ENCODE measurements at places on chromosomes 13 and 19. TPM values are rescaled to one million over a fixed set of nuclear protein-coding genes. Genes with fewer than 3 reads are reported as not detected.

GRCh38 chr13:88086577-88086976, 415.4 kb downstream of the SLITRK5 start:
- H3K27me3 ChIP-seq, result no peaks in the 10 kb centered on the region
- DNase-seq, result no peak
- H3K36me3 ChIP-seq, result no peaks in the 10 kb centered on the region
- no peak overlapping the region for H3K4me3 ChIP-seq
- no peaks in the 10 kb centered on the region for H3K4me1 ChIP-seq

DNA sequence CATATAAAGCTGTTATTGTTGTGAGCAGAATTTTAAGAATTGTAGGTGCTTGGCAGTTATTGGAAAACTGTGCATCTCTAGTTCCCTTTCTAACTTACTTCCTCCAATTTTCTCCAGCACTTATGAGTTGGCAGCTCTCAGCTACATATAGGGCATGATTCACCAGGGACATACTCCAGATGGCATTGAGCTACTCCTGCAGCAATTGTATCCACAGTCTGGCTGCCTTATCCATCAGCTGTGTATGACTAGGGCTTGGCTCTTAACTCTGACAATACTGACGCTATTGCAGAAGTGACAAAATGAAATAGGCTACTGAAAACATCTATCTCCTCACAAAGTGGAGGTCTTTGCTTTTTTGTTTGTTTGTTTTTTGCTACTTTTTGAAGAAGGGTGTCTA, 276.7 kb downstream of the POU4F1 start:
- no peaks in the 10 kb centered on the region for H3K27me3 ChIP-seq
- DNase-seq, result no peak
- no peak overlapping the region for H3K27ac ChIP-seq
- H3K4me1 ChIP-seq, result no peaks in the 10 kb centered on the region

GRCh38 chr19:12799742-12800465, 1.7 kb downstream of the PRDX2 start:
- H3K27me3 ChIP-seq, result no peaks in the 10 kb centered on the region
- peaks cover 30% of the 10 kb centered on the region for H3K36me3 ChIP-seq
- H3K4me1 ChIP-seq, result peaks cover 58% of the 10 kb centered on the region
- peak overlapping the region; percentile 86 for H3K27ac ChIP-seq
- H3K4me3 ChIP-seq, result peak overlapping the region; percentile 80

GRCh38 chr19:4373601-4374497, 26.5 kb downstream of the SH3GL1 start:
- peak overlapping the region; percentile 1 for H3K4me3 ChIP-seq
- peaks cover 100% of the 10 kb centered on the region for H3K4me1 ChIP-seq
- H3K27me3 ChIP-seq, result no peaks in the 10 kb centered on the region
- DNase-seq, result peak; percentile 61
- H3K36me3 ChIP-seq, result no peaks in the 10 kb centered on the region

- no peaks in the 10 kb centered on the region for H3K36me3 ChIP-seq
- no peak overlapping the region for H3K4me3 ChIP-seq
- H3K27me3 ChIP-seq, result no peaks in the 10 kb centered on the region
- H3K27ac ChIP-seq, result no peak overlapping the region
- H3K4me1 ChIP-seq, result peaks cover 5% of the 10 kb centered on the region
Measured at GRCh38 chr13:41558781-41559560, 101.6 kb downstream of the RGCC start.

GRCh38 chr13:111217641-111218040, 102.5 kb downstream of the ARHGEF7 start:
- H3K4me1 ChIP-seq, result peaks cover 8% of the 10 kb centered on the region
- H3K4me3 ChIP-seq, result no peak overlapping the region
- no peaks in the 10 kb centered on the region for H3K27me3 ChIP-seq
- H3K36me3 ChIP-seq, result peaks cover 9% of the 10 kb centered on the region

DNA sequence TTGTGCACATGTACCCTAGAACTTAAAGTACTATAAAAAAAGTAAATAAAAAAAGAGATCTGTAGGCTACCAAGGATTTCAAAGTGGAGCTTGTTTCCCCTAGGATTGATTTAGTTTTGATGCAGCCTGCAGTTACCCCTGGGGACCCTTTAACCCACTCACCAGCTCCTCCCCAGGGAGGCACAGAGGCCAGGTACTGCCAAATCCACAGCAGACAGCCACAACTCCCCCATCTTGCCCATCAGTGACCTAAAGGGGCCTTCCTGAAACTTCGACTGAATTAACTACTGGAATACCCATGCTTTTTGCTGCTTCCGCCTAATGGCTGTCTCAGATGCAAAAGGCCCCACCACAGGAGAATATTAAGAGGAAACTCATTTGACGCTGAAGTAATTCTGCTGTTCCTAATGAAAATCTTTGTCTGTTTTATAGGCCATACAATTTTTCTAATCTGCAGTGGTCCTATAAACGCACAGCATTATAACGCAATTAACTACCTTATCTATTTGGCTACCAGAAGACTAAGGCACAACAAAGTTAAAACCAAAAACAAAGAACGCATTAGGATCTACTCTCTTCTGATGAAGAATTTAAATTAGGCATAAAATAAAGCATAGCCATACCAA, 95.0 kb downstream of the FOXO1 start:
- H3K4me1 ChIP-seq, result peaks cover 60% of the 10 kb centered on the region
- H3K27ac ChIP-seq, result no peak overlapping the region
- no peaks in the 10 kb centered on the region for H3K27me3 ChIP-seq
- H3K36me3 ChIP-seq, result no peaks in the 10 kb centered on the region
- no peak for DNase-seq

DNA sequence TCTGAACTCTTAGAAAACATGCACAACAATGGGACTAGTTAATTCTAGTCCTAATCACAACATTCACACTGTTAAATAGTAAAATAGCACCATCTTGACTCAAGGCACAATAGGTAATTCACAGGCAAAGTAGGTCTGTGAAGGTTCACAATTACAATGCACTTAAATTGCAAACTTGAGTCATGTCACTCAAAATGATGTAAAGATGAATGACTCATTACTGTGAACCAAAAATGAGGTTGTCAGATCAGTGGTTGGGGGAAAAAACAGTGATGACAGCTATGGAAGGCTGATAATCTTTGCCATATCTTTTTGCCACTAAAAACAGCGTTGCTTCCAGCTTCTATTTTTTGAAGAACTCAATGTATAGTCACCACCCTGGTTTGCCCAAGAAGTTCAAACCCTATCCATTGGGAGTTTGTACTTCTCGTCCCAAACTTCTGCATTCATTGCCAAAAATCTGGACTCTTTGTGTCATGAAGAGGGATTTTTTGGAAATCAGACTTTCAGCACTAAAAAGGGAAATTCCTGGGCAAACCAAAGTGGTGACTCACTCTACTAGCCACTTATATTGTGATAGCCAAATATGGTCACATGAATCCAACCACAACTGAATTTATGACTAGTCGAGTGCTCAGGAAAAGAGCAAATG, 200.9 kb upstream of the TMTC4 start:
- no peaks in the 10 kb centered on the region for H3K27me3 ChIP-seq
- no peak overlapping the region for H3K27ac ChIP-seq
- no peaks in the 10 kb centered on the region for H3K4me1 ChIP-seq
- DNase-seq, result no peak

DNA sequence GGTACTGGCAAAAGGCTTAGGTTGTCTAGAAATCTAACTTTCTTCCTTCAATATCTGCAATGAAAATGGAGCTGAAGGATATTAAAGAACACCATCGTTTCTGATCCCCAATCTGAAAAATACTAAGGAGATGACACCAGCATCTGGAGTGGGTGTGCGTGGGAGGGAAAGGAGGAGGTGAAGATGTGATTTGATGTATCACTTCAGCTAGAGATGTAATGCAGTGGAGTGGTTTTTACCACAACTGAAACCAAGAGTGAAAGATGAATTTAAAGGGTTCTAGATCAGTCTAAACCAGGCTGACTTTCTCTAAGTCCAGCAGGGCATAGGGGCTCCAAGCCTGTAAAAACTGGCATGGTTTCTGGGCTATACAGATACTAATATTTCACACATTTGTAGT, 148.4 kb downstream of the AKAP11 start:
- H3K36me3 ChIP-seq, result no peaks in the 10 kb centered on the region
- no peak overlapping the region for H3K4me3 ChIP-seq
- no peaks in the 10 kb centered on the region for H3K27me3 ChIP-seq
- no peaks in the 10 kb centered on the region for H3K4me1 ChIP-seq
- no peak overlapping the region for H3K27ac ChIP-seq
- DNase-seq, result no peak

DNA sequence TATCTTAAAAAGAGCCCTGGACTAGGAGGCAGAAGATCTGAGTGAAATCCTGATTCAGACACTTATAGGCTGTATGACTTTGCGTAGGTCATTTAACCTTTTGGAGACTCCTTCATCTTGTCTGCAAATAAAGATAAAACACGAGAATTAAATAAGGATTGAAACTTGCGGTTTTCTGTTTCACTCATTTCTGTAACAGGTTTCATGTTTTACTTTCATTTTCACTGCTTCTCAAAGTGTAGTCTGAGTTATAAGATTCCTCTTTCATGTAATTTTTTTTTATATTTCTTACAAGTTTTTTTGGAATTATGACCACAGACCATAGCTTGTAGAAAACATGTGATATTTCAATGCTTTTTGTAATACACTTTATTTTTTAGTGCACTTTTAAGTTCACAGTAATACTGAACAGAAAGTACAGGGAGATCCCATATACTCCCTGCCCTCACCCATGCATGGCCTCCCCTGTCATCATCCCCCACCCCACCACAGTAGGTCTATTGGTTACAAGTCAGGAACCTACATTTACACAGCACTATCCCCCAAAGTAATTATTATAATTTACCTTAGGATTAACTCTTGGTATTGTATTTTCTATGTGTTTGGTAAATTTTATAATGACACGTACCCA, 174.6 kb downstream of the ITGBL1 start:
- no peaks in the 10 kb centered on the region for H3K36me3 ChIP-seq
- no peaks in the 10 kb centered on the region for H3K27me3 ChIP-seq
- no peak overlapping the region for H3K27ac ChIP-seq
- H3K4me1 ChIP-seq, result peaks cover 26% of the 10 kb centered on the region
- peak overlapping the region; percentile 7 for H3K4me3 ChIP-seq

The ITGBL1 gene
- total RNA-seq, result not detected

The TRPM4 gene
- total RNA-seq, result 109 TPM

GRCh38 chr13:60326273-60326672, 70.7 kb upstream of the TDRD3 start:
- H3K27ac ChIP-seq, result no peak overlapping the region
- no peaks in the 10 kb centered on the region for H3K4me1 ChIP-seq
- no peaks in the 10 kb centered on the region for H3K27me3 ChIP-seq
- no peak for DNase-seq
- no peaks in the 10 kb centered on the region for H3K36me3 ChIP-seq

The ZNF556 gene
- total RNA-seq, result not detected

DNA sequence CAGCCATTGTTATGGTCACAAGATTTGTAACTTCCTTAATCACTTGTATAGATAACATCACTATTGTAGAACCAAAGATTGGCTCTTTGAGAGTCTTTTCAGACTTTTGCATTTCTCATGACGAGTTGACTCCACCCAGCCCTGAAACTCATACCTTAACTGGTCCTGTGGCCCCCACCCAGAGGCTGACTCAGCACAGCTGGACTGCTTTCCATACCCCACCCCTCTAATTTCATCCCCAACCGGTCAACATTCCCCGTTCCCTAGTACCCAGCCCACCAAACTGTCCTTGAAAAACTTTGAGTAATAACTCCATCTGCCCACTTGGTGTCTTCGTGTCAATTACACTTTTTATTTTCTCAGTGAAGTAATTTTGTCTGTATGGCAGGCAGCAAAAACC, 32.1 kb upstream of the SLITRK1 start:
- no peak for DNase-seq
- no peaks in the 10 kb centered on the region for H3K4me1 ChIP-seq
- H3K27ac ChIP-seq, result no peak overlapping the region
- no peaks in the 10 kb centered on the region for H3K27me3 ChIP-seq
- H3K4me3 ChIP-seq, result no peak overlapping the region
- no peaks in the 10 kb centered on the region for H3K36me3 ChIP-seq

The CHST8 gene
- not detected for total RNA-seq

DNA sequence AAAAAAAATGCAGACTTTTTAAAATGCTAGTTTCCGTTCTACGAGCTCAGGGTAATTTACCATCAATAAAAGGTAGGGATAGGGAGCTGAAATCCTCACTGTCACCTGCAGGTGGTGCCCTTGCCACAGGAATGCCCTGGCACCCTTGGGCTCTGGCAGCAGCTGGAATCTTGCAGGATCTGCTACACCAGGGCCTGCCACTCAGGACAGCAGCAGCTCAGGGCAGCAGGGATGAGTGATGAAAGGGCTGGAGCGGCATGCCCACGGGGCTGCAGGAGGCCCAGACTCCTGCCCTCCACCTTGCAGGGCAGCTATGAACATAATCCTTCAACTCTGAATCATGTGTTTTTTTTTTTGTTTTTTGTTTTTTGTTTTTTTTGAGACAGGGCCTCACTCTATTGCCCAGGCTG, 54.0 kb downstream of the GNG7 start:
- no peaks in the 10 kb centered on the region for H3K36me3 ChIP-seq
- no peaks in the 10 kb centered on the region for H3K27me3 ChIP-seq
- peak; percentile 83 for DNase-seq
- H3K27ac ChIP-seq, result no peak overlapping the region
- peaks cover 12% of the 10 kb centered on the region for H3K4me1 ChIP-seq

The CLEC17A gene
- total RNA-seq, result not detected

The CEACAM8 gene
- not detected for total RNA-seq

The TBXA2R gene
- not detected for total RNA-seq

GRCh38 chr13:33109801-33110200, 93.6 kb downstream of the KL start:
- peaks cover 24% of the 10 kb centered on the region for H3K36me3 ChIP-seq
- H3K4me3 ChIP-seq, result no peak overlapping the region
- peaks cover 24% of the 10 kb centered on the region for H3K4me1 ChIP-seq
- peak overlapping the region; percentile 74 for H3K27ac ChIP-seq
- no peak for DNase-seq

The GGN gene
- not detected for total RNA-seq

- H3K27me3 ChIP-seq, result no peaks in the 10 kb centered on the region
- H3K4me1 ChIP-seq, result peaks cover 4% of the 10 kb centered on the region
- H3K4me3 ChIP-seq, result no peak overlapping the region
- H3K27ac ChIP-seq, result no peak overlapping the region
Measured at GRCh38 chr19:38039966-38040365, 133.0 kb downstream of the SIPA1L3 start.

GRCh38 chr19:36748431-36749275, 24.0 kb downstream of the ZNF850 start:
- H3K4me1 ChIP-seq, result no peaks in the 10 kb centered on the region
- H3K27ac ChIP-seq, result no peak overlapping the region
- H3K36me3 ChIP-seq, result peaks cover 100% of the 10 kb centered on the region
- H3K4me3 ChIP-seq, result no peak overlapping the region

DNA sequence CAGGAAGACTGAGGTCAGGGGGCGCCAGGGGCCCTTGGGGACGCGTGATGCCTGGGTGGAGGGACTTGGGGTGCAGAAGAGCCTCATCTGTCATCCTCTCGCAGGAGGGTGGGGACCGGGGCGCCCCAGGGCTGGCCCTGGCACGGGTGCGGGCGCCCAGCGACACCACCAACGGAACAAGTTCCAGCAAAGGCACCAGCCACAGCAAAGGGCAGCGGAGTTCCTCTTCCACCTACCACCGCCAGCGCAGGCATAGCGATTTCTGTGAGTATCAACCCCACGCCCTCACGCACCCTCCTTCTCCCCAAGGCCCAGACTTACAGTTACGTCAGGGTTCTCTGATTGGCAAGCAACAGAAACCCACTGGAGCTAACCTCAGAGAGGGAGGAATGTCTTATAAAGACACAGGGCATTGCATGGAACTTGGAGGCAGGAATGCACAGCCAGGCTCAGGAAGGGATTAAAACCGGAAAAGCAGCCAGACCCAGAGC, 29.4 kb downstream of the MARK4 start:
- H3K27ac ChIP-seq, result no peak overlapping the region
- H3K4me3 ChIP-seq, result no peak overlapping the region
- H3K4me1 ChIP-seq, result no peaks in the 10 kb centered on the region
- DNase-seq, result no peak

GRCh38 chr19:39473443-39473960, 7.1 kb upstream of the TIMM50 start:
- no peak overlapping the region for H3K4me3 ChIP-seq
- H3K27me3 ChIP-seq, result no peaks in the 10 kb centered on the region
- peaks cover 87% of the 10 kb centered on the region for H3K36me3 ChIP-seq
- no peak overlapping the region for H3K27ac ChIP-seq
- no peak for DNase-seq
- H3K4me1 ChIP-seq, result no peaks in the 10 kb centered on the region

Measured in stomach (tissue), 19 donors.